ENCODE measurements at places on chromosomes 5 and 9.
A peak's percentile ranks its signal among the peaks of the same experiment; 100 is the strongest.

GRCh38 chr5:65647941-65648340 is 23.1 kb downstream of the SHLD3 start:
- DNase-seq = no peak

GRCh38 chr9:27524236-27524635 is at the start of gene IFNK:
Gene IFNK, plus strand, starts transcription at chr9:27524290. Its CDS starts 47 bp downstream, at chr9:27524337.
- no peak for DNase-seq

DNA sequence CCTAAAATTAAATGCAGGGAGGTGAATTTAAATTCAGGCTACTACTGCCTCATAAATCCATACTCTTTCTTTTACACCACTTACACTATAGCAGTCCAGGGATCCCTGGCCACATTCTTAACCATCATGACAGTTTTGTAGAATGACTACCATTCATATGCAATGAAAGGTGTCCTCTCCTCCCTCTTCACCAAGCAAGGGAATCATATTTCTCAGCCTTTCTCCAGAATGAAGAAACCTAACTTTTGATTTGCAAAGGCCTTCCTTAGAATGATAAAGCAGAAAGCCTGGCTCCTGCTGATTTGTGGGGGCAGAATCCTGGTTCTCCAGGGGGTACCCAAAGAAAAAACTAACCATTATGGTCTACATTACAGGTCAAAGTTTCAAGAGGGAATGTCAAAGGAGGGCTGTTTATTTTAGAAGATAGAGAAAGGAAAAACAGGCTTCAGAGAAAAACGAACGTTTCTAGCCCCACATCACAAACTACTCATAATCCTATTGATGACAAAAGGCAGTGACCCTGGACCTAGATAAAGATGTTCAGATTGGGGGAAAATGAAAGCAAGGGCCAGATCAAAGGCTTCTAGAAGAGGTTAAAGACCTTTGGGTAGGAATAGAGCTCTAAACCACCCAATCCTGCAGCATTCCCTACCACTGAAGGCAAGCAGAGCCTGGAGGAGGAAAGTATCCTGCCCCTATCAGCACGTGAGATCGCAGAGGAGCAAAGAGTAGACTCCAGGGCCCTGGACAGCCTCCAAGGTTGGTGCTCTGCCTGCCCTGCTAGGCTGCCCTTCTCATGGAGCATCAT is 11.5 kb downstream of the WNT8A start:
- DNase-seq = no peak

DNA sequence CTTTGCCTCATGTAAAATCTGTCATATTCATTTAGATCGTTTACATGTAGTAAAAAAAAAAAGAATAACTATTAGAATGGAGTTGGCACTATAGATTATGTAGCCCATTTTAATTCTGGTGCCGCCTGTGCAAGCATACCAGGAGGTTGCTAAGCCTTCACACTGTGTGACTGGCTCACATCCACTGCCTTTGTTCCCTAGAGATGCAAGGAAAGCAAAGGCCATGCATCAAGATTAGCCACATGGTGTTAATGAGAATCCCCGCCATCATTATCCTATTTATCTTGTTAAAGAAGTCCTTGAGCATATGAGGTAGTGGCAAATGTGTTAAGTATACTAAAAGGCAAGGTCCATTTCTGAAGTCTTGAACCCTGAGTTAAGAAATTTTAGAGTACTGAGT is 279.6 kb downstream of the RFX3 start:
- no peak for DNase-seq

DNA sequence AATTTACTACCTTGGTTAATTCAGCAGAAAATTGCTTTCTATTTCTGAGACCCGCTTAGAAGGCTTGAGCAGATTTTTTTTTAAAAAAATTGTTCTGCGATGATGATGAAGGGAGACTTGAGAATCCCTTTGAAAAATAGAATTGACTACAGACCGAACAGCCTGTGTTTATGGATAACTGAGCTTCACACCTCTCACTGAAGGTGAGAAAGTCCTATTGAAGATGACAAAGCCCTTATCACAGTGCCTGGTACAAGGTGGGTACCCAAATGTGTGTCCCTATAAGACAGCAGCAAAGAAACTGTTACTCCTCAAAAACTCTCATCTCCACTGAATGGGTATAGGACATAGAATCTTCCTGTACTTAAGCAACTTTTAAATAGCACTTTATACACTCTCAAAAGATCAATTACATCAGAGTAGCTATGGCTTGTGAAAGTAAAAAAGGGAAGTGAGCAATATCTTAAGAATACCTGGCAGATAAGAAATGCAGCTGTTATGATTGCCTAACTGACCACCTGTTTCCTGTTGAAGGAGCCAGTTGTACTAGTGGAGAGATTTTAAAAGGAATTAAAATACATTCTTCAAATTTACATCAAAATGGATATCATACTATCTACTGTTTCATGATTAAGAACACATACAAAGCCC is 419.7 kb downstream of the CHSY3 start:
- no peak for DNase-seq

- no peak for DNase-seq
These were observed 115.3 kb upstream of the BNC2 start for GRCh38 chr9:16985559-16986348.

- no peak for DNase-seq
These were observed 13.8 kb downstream of the TMEM8B start for GRCh38 chr9:35842795-35843194.

DNA sequence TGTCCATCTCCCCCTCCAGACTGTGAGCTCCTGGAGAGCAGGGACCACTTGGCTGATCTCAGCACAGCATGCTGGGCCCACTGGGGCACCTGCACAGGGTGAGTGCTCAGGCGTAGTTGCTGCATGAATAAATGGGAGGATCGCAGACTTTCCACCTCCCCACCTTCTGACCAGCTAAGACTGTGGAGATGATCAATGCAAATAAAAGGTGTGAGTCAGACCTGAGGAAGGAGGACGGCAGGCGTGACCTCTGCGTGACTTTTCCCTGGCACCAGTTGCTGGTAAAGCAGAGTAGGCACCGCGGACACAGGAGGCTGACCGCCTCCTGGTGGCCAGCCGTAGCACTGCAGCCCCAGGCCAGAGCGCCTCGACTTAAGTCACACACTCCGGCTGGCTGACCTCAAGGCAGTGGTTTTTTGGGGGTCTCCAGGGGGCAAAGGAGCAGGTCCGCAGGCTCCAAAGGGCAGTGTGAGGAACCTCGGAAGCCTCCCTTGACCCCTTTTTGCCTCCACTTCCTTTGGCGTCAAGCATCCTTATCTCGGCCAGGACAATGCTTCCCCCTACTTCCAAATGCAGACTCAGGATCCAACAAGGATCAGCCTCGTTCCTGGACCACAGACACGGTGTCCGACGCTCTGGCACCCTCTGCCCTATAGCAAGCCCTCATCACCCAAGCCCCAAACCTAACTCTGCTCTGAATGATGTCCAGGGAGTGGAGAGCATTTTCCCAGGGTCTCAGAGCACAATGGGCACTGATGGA is 12.7 kb upstream of the TDRD7 start:
- peak; percentile 47 for DNase-seq

DNA sequence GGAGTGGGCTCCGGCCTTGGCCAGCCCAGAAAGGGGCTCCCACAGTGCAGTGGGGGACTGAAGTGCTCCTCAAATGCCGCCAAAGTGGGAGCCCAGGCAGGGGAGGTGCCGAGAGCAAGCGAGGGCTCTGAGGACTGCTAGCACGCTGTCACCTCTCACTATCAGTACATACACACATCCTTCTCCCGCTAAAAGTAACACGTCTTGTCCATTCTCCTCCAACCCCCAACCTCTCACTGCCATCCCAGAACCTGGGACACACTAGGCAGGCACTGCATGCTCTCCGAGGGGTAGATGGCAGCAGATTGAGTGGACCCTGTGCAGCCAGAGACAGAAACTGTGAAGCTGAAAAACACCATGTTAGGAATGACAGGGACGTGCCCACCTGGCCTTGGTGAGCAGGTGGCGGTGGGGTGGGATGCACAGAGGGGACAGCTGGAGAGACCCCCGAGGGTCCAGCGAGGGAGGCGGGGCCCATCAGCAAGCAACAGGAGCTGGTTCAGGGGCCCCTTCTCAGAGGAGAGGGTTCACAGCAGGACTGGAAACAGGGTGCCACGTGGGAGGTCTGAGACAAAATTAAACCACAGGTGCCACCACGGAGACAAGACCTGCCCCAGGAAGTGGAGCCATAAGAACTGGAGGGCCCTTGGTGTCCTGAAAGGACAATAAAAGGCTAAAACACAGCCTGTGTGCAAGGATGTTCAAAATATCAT is 16.9 kb downstream of the SEMA4D start:
- no peak for DNase-seq

GRCh38 chr5:19172926-19173470 is 815.0 kb downstream of the CDH18 start:
- no peak for DNase-seq

- no peak for DNase-seq
These were observed 11.6 kb downstream of the ARHGEF28 start for GRCh38 chr5:73637565-73637964.

GRCh38 chr9:32486839-32487562 is 39.0 kb downstream of the RIGI start:
- no peak for DNase-seq

- DNase-seq = no peak
These were observed 71.5 kb downstream of the TRIM36 start for GRCh38 chr5:115098041-115098702.

DNA sequence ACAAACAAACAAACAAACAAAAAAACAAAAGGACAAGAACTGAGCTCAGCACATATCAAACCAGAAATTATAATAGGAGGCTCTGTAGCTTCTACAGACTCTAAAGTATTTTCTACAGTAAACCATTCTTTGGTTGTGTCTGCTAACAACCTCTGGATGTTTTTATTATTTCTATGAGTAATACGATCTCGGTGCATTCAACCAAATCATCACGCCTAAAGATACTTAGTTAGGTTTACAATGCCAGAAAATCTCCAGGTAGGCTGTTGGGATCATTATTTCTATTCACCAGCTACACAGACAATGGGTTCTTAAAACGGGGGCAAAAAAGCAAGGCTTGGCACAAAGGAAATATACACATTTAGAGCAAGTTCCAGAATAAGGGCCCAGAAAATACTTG is 41.6 kb upstream of the ALDOB start:
- no peak for DNase-seq

DNA sequence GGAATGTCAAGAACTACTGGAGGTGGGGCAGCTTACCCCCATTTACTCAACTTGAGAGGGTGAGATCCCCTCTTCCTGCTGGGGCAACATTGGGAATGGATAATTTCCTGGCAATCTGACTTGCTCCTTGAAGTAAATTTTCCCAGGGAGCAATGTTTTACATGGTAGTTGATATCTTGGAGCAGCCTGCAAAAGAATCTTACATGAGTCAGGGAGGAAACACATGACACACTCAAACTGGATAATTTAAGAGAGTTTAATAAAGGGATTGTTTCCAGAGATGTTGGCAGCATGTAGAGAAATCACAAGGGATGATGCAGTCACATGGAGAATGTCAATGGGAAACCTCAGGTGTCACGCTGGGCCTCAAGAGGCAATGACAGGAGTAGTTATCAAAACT is 212.5 kb downstream of the GAS1 start:
- no peak for DNase-seq

DNA sequence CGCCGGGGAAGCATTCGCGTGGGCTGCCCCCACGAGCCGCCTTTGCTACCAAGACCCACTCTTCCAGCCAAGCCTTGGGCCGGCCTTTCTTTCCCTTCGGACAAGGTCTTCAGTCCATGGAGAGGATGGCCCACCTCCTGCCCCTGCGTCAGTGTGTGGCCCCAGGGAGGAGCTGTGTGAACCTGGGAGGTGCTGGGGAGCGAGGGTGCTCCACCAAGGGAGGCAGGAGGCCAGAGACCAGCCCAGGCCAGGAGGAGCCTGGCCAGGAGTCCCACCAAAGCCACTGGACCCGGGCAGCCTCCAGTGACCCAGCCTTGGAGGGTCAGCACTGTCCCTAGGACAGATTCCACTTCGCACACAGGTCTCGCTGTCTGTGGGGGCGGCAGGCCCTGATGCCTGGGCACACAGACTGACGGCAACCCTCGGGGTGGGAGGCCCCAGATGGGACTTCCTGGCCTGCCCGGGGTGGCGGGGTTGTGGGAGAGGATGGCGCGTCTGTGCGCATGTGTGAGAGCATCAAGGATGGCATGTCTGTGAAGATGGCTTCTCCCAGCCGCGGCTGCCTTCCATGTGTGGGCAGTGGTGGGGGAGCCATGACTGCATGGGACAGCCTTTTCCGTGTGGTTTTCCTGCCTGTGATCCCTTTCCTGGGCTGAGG is 113.3 kb upstream of the LPCAT1 start:
- DNase-seq = no peak

GRCh38 chr5:116315531-116315930 is 230.7 kb downstream of the COMMD10 start:
- DNase-seq = no peak

DNA sequence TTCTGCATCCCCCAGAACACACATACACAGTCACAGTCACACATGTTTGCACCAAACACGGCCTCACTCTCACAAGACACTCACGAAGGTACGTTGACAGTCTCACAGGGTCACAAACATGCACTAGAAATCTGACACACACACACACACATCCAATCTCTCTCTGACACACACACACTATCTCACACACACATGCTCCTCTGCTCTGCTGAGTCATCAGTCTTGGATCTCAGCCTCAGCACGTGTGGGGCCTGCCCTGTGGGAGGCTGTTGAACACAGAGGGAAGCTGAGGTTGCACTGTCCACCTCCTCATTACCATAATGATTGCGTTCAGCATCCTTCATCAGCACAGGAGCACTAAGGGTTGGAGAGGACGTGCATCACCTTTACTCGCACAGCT is 188.8 kb downstream of the MTRR start:
- no peak for DNase-seq

- DNase-seq = no peak
These were observed 60.3 kb downstream of the GNA14 start for GRCh38 chr9:77587851-77588250.

DNA sequence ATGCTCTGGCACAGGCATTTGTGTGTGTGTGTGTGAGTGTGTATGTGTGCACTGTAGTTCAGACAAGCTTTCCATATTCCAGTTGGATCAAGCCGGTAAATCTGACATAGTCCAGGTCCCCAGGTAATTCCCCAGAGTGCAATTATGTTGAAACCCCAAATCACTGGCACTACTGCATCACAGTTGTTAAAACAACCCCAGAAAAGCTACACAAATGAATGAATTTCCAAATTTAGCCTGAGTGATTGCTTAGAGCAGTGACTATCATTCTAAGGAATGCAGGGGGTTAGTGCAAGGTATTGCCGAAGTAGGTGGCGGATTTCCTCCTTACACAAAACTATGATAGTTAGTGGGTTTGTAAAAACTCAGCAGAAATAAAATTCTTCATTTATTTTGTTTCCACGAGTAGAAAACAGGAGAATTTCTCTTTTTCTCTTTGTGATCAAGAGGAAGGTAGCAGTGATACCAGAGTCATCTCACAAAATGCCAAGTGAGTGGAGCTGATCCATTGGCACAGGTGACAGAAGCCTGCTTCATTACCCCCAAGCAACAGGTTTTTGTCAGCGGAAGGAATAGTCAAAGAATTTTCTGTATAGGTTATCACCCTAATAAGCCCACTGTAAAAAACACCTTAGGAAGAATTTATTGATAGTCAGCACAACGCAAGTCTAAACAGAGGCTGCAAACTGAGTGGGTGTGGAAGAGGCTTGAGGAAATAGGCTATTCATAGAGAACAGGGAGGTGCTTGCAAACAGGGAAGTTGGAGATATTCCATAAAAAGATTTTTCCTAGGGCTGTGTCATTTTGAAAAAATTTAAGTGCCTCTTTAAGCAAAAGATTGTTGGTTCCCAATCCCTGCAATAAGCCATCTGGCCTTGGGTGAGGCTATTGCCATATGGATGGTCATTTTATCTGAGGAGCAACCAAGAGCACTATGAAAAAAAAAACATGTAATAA is 385.1 kb downstream of the CHSY3 start:
- no peak for DNase-seq
